SW 1271 (cell line): ENCODE measurements at places on chromosomes 3 and 15.

GRCh38 chr3:109597444-109597843 lies 260.1 kb upstream of the DPPA4 start:
- DNase-seq = no peak

- no peak for DNase-seq
Measured at GRCh38 chr3:57331078-57331610, 38.7 kb upstream of the ASB14 start.

- no peak for DNase-seq
Measured at GRCh38 chr3:11480663-11481298, 162.9 kb downstream of the VGLL4 start.

DNA sequence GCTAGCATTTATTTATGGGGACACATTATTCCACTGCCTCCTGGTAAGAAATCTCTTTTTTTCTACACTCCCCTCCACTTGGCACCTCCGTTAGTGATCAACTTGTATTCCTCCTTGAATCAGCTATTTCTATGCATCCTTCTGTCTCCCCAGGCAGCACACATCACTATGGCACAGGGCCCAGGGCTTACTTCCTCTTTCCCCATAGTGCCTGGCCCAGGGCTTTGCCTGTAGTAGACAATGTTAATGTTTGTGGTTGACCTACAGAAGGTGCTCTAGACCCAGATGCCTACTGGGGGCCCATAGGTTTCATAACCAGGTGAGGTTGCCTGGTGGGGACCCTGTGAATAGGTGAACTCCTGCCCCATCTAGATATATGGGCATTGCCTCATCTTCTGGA lies 44.9 kb downstream of the EPHB1 start:
- no peak for DNase-seq

DNA sequence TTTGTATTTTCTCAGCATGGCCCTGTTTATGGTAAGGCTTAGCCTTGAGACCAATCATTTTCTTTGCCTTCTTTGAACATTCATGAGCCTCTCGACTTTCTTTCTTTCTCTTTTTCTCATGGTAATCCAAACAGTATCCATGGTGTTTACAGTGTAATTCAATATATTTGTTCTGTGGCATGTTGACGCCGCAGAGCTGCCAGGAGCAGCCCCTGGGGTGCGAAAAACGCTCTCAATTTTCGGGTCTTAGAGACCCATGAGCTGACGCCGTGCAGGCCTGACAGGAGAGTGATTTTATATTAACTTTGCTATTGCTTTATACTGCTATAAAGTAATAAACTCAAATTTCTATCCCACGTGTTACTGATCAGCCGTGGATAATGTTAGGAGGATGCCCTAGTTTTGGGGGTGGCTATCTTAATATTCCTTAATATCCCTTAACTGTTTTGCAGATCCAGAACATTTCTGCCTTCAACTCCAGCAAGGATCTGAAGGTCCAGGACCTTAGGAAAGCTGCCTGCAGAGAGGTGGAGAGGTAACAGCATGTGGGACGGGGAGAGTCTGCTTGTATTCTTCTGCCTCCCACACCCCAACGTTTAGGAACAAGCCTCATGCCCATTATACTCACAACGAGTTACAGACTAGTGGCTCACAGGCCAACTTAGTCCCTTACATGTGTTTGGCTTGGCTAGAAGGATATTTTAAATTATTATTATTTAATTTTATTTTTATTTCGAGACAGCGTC lies 29.3 kb upstream of the MYO1E start:
- no peak for DNase-seq

DNA sequence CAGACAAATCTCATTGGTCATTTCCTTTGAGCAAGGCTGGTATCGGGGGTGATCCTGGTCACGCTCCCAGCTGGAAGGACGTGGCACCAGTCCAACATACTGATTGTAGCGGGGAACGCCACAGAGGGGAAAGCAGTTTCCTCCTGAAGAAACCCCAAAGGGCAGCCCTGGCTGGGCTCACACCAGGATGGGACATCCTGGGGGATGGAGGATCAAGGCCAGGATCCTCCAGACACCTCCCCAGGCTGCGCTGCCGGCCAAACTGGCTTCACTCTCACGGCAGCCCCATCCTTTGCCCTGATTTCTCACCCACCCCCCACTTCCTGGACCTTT lies 36.6 kb downstream of the MUC20 start:
- DNase-seq = no peak
